ENCODE measurements at places on chromosomes 5 and 9.

DNA sequence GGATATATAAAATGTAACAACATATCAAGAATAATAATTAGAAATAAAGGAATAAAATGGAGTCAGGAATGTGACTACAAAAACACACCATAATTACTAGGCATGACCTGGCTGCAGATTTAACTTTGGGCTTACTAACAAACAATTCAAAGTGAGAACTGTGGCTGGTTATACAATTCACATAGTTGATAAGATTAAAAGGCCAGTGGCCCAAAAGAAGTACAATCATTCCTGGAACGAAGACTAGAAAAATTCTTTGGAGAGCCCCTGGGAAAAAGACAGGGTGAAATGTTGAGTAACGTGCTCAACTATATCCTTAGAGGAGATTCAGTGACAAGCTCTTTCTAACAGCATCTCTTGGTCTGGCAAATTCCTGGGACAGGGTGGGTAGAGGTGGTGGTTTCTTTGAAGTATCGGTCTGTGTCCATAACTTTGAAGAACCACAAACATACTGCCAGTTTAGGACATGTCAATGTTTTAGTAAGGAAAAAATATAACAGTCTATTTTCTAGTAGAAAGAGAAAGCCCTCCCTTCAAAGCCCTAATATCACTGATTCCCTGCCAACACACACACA is 75.0 kb upstream of the IL6ST start:
- DNase-seq = no peak

DNA sequence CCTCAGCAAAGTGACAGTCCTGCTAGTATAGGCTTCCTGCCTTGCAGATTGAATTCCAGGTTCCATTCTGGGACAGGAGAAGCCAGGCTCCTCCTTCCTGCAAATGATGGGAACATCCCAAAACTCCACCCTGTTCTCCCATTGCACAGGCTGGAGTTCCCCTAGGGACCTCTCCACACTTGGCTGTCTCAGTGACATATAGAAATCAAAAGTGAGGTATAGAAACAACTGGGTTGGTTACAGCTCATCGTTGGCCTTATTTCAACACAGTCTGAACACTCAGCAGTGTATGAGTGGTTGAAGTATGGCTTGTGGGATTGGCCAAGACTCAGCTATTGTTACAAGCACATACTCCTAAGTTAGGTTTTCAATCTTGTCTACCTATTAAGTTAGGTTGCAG is 157.8 kb upstream of the FTMT start:
- no peak for DNase-seq

DNA sequence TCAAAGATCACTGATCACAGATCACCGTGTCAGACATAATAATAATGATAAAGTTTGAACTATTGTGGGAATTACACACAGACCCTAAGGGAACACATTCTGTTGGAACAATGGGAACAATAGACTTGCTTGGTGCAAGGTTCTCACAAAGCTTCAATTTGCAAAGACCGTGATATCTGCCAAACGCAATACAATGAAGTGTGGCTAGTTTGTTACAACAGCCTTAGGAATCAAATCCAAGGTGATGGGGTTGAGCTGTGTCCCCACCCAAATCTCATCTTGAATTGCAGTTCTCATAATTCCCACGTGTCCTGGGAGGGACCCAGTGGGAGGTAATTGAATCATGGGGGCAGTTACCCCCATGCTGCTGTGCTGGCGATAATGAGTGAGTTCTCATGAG is 20.8 kb downstream of the KYAT1 start:
- no peak for DNase-seq

DNA sequence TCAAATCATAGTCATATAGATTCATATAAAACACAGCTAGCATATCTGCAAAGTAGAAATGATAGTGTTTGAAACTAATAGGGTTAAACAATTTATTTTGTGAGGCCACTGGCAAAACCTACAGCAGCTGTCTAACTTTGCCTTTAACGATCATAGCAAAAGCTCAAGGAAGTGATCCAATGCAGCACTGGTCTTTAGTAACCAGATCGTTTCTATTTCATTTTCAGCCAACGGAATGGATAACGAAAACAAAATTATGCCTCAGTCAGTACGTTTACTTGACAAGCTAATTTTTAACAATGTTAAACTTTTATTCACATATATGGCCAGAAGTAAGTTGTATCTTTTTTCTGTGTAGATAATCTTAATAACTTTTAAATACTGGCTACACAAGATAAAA is 17.7 kb downstream of the MLLT3 start:
- no peak for DNase-seq

DNA sequence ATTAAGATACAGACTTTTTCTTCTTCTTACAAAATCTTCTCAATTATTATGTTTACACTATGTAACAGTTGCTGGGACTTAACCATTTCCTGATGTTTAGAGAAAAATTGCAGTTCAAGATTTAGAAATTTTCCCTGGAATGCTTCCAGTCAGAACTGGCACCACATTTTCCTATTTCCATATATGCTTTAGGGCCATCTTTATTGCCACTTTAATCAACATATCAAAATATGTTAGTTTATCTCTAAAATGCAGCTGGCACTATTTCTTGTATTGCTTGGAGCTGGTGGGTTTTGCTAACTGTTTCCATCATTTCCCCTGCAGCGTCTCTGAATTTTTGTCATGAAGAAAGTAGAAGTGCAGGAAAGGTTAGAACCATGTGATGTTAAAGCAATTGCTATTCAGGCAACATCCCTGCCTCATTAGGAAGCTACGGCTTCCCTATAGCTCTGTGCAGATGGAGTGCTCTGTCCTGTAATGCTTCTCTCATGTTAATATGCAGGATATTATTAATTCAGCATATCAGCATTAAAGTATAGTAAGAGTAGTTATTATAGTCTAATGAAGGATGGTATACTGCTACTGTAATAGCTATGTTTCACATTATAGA is 269.1 kb downstream of the MTRR start:
- no peak for DNase-seq

- peak; percentile 71 for DNase-seq
Measured at GRCh38 chr5:42889311-42889933, 77.7 kb upstream of the SELENOP start.

DNA sequence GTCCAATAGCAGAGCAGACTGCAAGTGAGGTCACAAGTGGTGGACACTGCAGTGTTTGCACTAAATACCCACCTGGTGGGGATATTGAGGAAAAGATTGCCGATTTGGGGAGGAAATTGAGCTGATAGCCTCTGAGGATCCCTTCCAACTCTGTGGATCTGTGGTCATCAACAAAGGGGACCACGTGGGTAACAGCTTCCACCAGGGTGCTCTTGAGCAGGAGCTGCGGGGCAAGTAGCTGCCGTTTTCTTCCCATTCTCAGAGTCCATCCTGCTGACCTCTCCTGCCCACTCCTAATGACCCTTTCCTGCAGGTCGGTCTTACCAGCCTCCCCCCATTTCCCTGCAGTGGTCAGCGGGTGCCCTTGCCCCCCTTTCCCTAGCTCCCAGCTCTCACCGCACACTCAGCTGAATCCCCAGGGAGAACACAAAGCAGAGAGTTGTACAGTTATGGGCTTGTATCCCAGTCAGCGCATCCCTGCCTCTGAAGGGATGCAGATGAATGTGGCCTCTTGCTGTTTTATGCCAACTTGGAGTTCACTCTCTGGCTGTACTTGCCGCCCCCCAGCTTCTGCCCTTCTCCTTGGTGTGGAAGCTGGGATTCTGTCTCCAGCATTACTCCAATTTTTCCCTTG is 18.0 kb downstream of the DAPK1 start:
- no peak for DNase-seq

- DNase-seq = no peak
Measured at GRCh38 chr5:124342584-124342983, 403.9 kb downstream of the ZNF608 start.

DNA sequence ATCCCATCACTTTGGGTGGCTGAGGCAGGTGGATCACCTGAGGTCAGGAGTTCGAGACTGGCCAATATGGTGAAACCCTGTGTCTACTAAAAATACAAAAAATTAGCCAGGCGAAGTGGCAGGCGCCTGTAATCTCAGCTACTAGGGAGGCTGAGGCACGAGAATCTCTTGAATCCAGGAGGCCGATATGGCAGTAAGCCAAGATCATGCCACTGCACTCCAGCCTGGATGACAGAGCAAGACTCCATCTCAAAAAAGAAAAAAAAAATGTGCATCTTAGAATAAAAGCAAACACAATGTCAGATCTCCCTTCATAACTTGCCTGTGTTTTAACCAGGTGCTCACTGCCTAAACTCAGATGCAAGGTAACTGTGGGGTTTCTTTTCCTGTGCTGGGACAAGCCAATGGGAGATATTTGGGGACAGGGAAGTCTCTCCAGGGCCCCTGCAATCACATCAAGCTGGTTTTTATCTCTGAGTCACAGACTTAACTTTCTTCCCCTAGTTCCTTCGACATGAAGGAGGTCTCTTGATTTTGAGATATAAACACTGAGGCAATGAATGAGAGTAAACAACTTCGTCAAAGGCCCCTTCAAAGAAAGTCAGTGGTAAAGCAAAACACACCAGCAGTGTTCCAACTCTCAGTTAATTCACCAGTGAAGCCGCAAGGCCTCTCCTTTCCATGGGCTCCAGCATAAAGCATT is 99.1 kb downstream of the SNX18 start:
- DNase-seq = no peak

DNA sequence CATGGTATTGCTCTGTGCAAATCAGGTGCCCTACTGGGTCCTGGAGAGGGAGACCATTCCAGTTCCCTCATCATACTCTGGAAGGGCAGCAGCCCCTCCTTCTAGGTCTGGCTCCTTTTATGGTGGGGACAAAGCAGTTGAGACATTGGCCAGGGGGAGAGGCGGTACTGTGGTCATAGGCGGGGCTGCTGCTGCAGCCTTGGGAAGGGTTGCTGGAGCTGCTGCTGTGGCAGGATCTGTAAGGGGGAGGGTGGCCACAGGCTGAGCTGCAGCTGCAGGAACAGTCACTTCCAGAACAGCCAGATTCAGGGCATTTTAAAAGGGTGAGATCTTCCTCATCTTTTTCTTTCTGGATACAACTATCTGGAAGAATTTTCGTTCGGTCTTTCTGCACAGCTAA is 233.0 kb upstream of the SGCD start:
- DNase-seq = no peak

- no peak for DNase-seq
Measured at GRCh38 chr9:85645909-85646627, 95.7 kb downstream of the AGTPBP1 start.

DNA sequence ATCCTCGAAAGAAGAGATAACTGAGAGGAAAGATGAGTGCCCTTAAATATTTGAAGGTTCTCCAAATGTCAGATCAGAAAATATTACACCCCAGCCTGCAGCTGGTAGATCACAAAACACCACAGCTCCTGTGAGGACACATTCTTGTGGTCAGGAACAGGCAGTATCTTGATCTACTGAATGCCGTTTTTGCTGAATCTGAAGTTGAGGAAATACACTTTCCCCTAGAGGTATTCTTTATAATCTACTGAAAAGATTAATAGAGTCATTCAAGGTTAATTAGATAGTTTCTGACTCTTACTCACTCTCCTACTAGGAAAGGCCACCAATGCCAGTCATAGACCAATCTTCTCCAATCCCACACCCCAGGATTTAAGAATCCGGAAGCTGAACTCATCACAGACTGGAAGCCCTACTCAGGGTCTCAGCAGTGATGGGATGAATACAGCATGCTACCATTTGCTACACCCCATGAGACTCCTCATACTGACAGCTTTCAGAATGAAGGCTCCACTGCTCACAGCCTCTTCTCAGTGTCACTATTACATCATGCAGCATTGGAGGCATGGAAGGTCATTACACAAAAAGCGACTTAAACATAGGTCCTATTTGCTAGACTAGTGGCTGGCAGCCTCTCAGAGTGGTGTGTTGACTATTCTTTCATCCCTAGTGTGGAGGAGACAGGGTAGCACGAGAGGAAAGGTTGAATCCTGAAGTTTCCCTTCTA is 143.9 kb upstream of the SLC1A3 start:
- no peak for DNase-seq
